ENCODE measurements at places on chromosomes 4 and X.

- DNase-seq, result no peak
These were observed 152.1 kb downstream of the THOC2 start for GRCh38 chrX:123580792-123581191.

GRCh38 chr4:7435471-7436061, 836 bp upstream of the PSAPL1 start:
- no peak for DNase-seq

DNA sequence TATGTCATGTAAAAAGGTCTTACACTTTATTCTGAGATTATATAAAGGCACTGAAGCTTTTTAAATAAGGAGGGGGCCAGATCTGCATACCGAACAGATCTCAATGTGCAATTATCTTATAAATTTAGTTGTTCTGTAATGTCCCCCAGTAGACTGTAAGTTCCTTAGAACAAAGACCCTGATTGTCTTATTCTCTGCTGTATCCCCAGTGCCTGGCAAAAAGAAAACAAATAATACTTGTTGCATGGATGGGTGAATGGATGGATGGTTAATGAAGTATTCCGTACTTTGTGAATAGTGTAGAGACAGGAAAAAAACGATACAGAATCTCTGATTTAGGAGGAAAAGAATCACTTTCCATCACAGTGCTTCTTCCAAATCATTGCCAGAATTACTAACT, 141.5 kb downstream of the CHM start:
- no peak for DNase-seq

DNA sequence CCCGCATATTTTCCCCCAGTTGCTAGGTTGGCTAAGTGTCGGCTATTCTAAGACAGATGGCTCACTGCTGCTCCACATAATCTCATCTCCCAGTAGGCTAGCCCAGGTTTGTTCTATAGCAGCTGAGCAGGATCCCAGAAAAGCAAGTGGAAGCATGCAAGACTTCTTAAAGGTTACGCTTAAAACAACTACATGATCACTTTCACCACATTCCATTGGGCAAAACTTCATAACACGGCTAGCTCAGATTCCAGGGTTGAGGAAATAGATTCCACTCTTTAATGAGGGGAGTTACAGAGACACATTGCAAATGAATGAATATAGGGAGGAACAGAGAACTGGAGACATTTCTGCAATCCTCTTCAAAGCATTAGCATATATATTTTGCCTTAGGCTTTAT, 12.9 kb upstream of the RAB33B start:
- no peak for DNase-seq

DNA sequence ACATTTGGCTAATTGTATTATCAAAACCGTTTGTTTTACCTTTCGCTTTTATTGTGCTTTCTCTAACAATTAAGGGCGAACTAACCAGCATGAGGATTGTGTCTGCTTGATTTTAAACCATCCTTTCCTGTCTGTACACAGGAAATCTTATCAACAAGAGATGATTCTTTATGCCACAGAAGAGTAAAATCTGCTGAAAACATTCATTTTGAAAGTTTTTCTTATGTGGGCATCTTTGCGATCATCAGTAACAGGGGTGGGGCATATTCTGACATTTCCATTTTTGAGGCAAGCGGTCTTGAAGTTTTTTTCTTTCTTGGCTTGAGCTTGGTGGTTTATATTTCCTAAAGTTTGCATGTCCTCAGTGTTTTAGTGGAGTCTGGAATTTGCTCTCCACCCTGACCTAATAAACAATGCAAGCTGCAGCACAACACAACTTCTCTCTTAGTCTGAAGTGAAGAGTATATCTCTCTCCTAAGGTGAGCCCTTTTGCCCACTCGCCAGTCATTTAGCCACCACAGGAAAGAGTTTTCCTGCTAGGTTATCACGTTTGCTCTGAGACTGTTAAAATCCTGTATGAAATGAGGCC, 26.6 kb downstream of the NFKB1 start:
- no peak for DNase-seq

- no peak for DNase-seq
These were observed 106.0 kb downstream of the ASMT start for GRCh38 chrX:1720836-1721235.

- DNase-seq, result no peak
These were observed 20.3 kb downstream of the TBC1D14 start for GRCh38 chr4:6929812-6930464.

GRCh38 chr4:77579406-77580076, 26.1 kb upstream of the CXCL13 start:
- no peak for DNase-seq

DNA sequence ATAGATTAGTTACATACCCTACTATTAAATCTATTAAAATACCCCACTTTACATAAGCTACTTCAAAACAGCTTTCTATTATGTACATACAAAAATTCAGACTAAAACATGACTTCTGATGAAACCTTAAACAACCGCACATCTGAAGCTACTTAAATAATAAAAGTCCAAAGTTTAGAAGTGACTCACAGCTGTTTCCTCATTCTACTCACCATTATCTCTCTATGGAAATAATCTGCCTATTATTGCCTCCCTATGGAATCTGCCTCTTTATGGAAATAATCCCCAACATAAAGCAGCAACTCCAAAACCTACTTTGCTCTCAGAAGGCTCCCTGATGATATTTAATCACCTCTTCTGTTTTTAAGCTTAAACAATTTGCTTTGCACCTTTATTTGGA, 15.7 kb upstream of the BANK1 start:
- no peak for DNase-seq

GRCh38 chrX:29257521-29257920, 670.3 kb downstream of the IL1RAPL1 start:
- no peak for DNase-seq

GRCh38 chr4:38452009-38452408, 212.0 kb upstream of the KLF3 start:
- no peak for DNase-seq

DNA sequence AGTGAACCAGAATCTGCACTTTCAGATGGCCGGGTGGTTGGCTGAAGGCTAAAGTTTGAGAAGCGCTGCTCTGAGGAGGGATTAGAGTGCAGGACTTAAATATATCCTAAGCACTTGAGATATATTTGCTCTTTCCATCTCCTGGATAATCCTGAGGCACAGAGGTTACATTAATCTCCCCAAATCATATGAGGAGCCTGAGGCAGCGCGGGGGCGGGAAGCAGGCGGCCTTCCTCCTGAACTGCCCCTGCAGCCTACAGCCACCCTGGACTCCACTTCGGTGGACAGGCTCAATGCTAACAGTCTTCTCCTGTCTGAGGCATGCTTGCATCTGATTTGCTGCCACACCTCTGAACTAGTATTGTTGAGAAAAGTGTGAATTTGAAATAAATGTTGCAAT, 72.5 kb downstream of the AFAP1 start:
- no peak for DNase-seq

DNA sequence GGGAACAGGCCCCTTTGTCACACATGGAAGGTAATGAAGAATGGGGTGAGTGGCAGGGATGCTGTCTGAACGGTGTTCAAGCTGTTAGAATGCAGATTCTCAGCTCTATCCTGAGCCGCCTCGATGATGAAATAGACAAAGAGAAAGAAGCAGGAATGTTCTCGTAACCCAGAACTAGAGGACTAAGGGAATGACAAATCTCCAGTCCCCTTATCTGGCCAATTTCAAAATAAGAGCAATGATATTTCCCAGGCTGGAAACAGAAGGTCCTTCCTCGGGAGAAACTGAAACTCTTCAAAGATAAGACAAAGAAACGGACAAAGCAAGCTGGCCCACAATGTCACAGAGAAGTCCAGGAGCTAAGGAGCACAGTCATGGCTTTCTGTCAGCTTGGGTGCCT, 29.5 kb upstream of the MTNR1A start:
- DNase-seq, result no peak

DNA sequence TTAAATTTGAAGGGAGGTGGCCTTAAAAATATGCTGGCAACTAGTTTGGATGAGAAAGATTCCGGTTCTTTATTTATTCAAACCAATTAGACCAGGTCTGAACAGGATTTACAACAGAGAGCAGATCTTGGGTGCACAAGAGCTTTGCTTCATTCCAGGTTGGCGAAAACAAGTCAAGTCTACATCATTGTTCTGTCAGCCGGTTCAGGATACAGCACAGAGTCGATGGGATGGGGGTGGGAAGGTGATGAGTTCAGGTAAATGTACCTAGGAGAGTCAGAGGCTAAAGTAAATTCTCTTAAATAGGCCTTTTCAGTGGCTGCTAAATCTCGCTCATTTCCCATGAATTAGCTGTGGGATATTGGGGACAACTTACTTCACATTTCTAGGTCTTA, 882 bp upstream of the STIM2 start:
- DNase-seq, result no peak

- no peak for DNase-seq
These were observed 243.6 kb upstream of the GPRIN3 start for GRCh38 chr4:89551191-89551590.

GRCh38 chrX:73134741-73135140, 55.4 kb upstream of the PABPC1L2A start:
- no peak for DNase-seq

GRCh38 chrX:68865300-68865699, 36.5 kb downstream of the EFNB1 start:
- DNase-seq, result no peak

GRCh38 chr4:12499693-12500092, 984.4 kb downstream of the RAB28 start:
- DNase-seq, result no peak

GRCh38 chr4:23278845-23279244, 586.1 kb downstream of the GBA3 start:
- no peak for DNase-seq

- no peak for DNase-seq
These were observed 229.3 kb upstream of the NEIL3 start for GRCh38 chr4:177080388-177080787.

GRCh38 chr4:83205760-83206159, 78.8 kb downstream of the COQ2 start:
- no peak for DNase-seq

- DNase-seq, result no peak
These were observed 9.5 kb downstream of the HHIP start for GRCh38 chr4:144655491-144655890.

DNA sequence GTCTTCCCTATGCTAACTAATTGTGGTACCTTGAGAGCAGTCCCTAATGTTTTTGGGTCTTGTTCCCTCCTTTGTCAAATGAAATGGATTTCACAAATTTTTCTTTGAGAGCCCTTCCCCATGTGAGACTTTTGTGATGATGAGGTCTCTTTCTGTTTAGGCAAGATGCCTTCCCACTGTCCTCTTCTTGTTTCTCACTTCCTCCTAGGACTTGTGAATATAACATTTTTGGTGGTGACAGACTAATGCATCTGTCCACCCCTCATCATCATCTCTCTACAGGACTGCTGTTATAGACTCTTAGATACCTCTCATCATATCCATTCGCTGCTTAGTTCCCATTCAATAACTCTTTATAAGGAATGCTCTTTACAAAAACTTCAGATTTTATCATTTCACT, 8.7 kb upstream of the ANK2 start:
- DNase-seq, result no peak

DNA sequence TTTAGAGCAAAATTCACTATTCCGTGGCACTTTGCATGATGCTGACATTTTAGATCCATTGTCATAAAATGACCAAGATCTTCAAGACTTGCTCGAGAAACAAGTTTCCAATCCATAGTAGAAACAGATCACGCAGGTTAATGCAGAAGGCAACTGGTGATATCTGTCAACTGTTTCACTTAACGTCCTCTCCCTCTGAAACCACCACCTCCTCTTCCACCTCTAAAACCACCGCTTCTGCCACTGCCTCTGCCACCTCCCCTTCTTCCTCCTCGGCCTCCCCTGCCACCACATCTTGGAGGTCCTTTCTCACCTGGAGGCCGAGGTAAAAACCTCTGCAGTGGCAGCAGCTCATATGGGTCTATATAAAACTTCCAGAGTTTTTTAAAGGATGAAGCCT, 84.6 kb upstream of the IRF2 start:
- DNase-seq, result no peak

GRCh38 chrX:155313766-155314165, 20.6 kb downstream of the CLIC2 start:
- no peak for DNase-seq

- DNase-seq, result no peak
These were observed 83.6 kb downstream of the MXRA5 start for GRCh38 chrX:3262901-3263300.

DNA sequence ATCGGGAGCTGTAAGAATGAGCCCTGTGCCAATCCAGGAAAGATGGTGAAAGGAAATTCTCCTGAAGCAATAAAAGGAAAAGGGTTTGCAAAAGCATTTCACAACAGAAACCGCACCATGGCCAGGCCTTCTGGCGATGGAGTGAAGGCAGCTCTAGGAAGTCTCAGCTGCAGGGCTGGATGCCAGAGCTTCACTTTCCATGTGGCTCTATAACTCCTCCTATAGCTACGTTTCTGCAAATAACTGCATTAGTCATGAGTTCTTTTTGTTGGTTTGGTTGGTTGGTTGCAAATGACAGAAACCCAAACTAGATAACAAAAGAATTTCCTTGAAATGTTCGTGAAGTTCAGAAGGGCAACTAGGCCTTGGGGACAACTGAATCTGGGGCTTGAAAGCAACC, 84.6 kb downstream of the RELL1 start:
- DNase-seq, result no peak

DNA sequence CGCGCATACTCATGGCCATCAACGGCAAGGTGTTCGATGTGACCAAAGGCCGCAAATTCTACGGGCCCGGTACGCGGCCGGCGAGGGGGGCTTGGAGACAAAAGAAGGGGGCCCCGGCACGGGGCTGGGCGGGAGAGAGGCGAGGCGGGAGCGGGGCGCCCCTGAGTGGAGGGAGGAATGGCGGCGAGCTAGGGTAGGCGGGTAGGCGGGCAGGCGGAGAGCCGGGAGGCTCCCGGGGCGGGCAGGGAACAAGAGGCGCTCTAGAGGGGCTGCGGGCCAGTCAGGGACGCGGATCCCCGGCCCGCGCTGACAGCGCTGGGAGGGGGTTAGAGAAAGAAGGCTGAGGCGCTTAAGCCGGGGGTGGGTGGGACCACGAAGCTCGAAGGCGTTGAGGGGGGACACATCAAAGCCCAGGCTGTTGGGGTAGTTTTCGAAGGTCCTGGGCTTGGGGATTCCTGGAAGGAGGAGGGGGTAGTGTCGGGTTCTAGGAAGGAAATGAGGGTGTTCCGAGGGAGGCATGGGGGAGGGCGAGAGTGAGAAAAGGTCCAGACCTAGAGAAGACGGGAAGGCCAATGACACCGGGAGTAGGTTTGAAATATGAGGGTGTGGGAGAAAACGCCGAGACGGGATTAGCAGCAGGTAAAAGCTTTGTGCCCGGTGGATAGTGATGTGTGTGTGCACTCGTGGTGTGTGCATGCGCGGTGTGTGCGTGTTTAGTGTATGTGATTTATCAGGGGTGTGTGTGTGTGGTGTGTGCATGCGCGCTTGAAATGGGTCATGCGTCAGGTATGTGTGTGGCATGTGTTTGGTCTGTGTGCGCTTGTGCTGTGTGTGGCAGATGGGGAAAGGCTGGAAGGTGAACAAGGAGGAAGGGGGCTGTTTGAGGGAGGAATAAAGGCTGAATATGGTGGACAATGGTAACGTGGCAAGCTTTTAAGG, 807 bp downstream of the PGRMC1 start:
- DNase-seq, result no peak

GRCh38 chr4:129335276-129335675, 239.3 kb downstream of the C4orf33 start:
- DNase-seq, result no peak

GRCh38 chr4:37882665-37883296, 8.1 kb upstream of the TBC1D1 start:
- no peak for DNase-seq

GRCh38 chrX:51737091-51737490, 6.2 kb upstream of the GSPT2 start:
- DNase-seq, result no peak

- DNase-seq, result no peak
These were observed 200.0 kb upstream of the FTHL17 start for GRCh38 chrX:31271615-31272471.

Measured in hippocampal formation (tissue), 2 donors.